ENCODE measurements at places on chromosomes 5 and 9. TPM values are rescaled to one million over a fixed set of nuclear protein-coding genes. Genes with fewer than 3 reads are reported as not detected.

The PRKAA1 gene
- 78.5 TPM for total RNA-seq

The TAS2R1 gene
- 0.85 TPM for total RNA-seq

The IL13 gene
- total RNA-seq, result not detected

DNA sequence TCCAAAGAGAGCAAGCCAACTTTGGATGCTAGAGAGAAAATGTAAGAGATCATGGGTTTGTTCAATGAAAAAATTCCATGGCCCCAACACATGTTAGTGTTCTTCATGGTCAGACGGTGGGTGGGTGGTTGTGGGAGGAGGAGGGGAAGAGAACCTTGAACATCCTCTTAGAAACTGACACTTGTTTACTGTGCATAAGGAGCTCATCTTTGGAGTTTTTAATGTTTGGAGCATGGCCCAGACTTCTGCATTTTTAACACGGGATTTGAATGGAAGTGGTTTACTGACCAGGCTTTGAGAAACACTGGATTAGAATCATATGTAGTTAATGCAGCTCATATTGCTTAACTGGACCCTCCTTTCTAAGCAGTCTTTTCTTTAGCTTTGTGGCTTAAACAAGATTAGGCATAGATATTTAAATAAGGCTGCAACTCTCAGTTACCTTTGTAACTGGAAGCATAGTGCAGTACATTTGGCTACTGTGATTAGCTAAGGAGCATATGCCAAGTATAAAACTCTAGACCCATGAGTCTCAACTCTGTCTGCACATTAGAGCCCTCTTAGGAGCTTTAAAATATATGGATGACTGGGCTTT is 60.1 kb downstream of the FOCAD start:
- no peaks in the 10 kb centered on the region for H3K4me1 ChIP-seq
- no peaks in the 10 kb centered on the region for H3K27me3 ChIP-seq
- DNase-seq, result no peak
- peaks cover 2% of the 10 kb centered on the region for H3K36me3 ChIP-seq

DNA sequence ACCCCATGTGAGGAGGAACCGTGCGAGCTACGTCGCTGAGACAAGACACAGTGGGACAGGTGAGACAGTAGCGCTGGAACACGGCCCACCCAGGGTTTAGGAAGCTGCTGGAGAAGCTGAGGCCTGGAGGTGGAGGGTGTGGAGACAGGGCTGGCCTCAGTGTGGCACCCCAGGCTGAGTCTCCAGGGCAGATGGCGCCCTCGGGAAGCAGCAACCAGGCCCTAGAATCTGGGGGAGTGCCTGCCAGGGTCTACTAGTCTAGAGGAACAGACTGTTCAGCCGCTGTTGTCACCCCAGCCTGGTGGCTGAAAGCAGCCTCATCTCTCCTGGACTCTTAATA is 4.6 kb upstream of the TERT start:
- H3K4me1 ChIP-seq, result peaks cover 5% of the 10 kb centered on the region
- H3K27me3 ChIP-seq, result peaks cover 19% of the 10 kb centered on the region
- DNase-seq, result peak; percentile 7
- no peaks in the 10 kb centered on the region for H3K36me3 ChIP-seq
- H3K4me3 ChIP-seq, result no peak overlapping the region
- H3K27ac ChIP-seq, result no peak overlapping the region

The ZNF346 gene
- total RNA-seq, result 12.1 TPM

GRCh38 chr5:143649937-143650621 is 161.9 kb upstream of the HMHB1 start:
- no peaks in the 10 kb centered on the region for H3K36me3 ChIP-seq
- no peak overlapping the region for H3K27ac ChIP-seq
- H3K4me1 ChIP-seq, result no peaks in the 10 kb centered on the region
- no peak overlapping the region for H3K4me3 ChIP-seq

- no peak overlapping the region for H3K4me3 ChIP-seq
- peaks cover 30% of the 10 kb centered on the region for H3K36me3 ChIP-seq
- H3K27me3 ChIP-seq, result no peaks in the 10 kb centered on the region
- H3K27ac ChIP-seq, result no peak overlapping the region
- no peak for DNase-seq
- H3K4me1 ChIP-seq, result no peaks in the 10 kb centered on the region
Measured at GRCh38 chr5:71652349-71652748, 65.2 kb downstream of the MCCC2 start.

The MYORG gene
- 12.2 TPM for total RNA-seq

The TRMO gene
- total RNA-seq, result 17.5 TPM

- no peak for DNase-seq
- no peak overlapping the region for H3K27ac ChIP-seq
- no peaks in the 10 kb centered on the region for H3K36me3 ChIP-seq
- no peaks in the 10 kb centered on the region for H3K4me1 ChIP-seq
- no peaks in the 10 kb centered on the region for H3K27me3 ChIP-seq
Measured at GRCh38 chr5:53730943-53731342, 170.5 kb downstream of the NDUFS4 start.

The S1PR3 gene
- total RNA-seq, result 38.7 TPM

The HMMR gene
- total RNA-seq, result 1.2 TPM

DNA sequence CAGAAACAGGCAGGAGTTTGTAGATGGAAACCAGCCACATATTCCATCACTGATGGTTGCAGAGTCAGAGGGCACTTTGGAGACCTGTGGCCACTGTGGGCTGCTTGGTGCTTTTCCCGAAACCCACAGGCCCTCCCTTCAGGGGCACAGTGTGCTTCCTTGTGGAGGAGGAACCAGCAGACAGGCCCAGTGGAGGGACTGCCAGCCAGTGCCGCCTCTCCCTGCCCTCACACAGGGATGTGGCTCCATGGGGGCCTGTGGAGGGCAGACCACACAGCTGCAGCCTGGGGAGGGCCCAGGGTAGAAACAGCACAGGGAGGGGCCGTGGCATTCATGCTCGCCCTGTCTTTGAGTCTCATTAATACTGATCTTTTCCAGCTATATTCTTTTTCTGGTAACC is 35.2 kb downstream of the CEP72 start:
- H3K27ac ChIP-seq, result no peak overlapping the region
- H3K27me3 ChIP-seq, result no peaks in the 10 kb centered on the region
- DNase-seq, result no peak
- H3K36me3 ChIP-seq, result peaks cover 12% of the 10 kb centered on the region
- no peaks in the 10 kb centered on the region for H3K4me1 ChIP-seq
- no peak overlapping the region for H3K4me3 ChIP-seq

The SNX18 gene
- total RNA-seq, result 43.4 TPM

- no peaks in the 10 kb centered on the region for H3K27me3 ChIP-seq
- H3K4me1 ChIP-seq, result no peaks in the 10 kb centered on the region
- no peak overlapping the region for H3K4me3 ChIP-seq
- no peak overlapping the region for H3K27ac ChIP-seq
- H3K36me3 ChIP-seq, result no peaks in the 10 kb centered on the region
Measured at GRCh38 chr5:101370181-101370580, 467.1 kb upstream of the ST8SIA4 start.

All from lung (tissue), 17 donors.